ENCODE measurements at places on chromosomes 11 and 22.

DNA sequence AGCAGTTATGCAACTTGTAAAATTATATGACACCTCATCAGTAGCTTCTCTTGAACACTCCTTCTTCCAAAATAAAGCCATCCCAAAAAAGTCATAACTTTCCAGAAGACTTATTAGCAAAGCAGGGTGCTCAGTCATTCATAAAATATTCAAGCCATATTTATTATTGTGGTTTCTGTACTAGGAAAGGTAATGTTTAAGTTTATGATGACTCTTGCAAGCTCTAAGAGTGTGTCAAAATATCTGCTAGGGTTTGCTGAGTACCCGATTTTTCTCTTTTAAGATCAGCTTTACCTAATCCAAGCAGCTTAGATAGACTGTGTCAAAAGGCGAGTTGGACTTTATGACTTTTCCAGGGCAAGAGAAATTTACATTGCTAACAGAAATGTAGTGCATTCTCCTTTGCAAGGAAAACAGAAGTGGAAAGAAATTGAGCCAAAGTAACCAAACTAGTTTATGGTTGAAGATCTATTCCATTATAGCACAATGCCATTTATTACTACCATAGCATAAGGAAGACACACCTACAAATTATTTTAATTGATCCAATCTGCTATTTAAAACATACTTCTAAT, 98.0 kb upstream of the SOX6 start:
- no peak for DNase-seq

DNA sequence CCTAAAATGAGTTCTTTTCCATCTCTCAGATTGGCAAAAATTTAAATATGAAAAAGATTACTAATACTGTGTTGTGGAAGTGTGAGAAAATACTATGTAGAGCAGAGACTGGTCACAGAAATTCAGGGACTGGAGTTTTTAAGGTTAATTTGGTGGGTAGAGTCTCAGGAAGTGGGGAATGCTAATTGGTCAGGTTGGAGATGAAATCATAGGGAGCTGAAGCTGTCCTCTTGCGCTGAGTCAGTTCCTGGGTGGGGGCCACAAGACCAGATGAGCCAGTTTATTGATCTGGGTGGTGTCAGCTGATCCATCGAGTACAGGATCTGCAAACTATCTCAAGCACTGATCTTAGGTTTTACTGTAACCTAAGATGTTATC, 29.4 kb upstream of the TMEM86A start:
- no peak for DNase-seq

DNA sequence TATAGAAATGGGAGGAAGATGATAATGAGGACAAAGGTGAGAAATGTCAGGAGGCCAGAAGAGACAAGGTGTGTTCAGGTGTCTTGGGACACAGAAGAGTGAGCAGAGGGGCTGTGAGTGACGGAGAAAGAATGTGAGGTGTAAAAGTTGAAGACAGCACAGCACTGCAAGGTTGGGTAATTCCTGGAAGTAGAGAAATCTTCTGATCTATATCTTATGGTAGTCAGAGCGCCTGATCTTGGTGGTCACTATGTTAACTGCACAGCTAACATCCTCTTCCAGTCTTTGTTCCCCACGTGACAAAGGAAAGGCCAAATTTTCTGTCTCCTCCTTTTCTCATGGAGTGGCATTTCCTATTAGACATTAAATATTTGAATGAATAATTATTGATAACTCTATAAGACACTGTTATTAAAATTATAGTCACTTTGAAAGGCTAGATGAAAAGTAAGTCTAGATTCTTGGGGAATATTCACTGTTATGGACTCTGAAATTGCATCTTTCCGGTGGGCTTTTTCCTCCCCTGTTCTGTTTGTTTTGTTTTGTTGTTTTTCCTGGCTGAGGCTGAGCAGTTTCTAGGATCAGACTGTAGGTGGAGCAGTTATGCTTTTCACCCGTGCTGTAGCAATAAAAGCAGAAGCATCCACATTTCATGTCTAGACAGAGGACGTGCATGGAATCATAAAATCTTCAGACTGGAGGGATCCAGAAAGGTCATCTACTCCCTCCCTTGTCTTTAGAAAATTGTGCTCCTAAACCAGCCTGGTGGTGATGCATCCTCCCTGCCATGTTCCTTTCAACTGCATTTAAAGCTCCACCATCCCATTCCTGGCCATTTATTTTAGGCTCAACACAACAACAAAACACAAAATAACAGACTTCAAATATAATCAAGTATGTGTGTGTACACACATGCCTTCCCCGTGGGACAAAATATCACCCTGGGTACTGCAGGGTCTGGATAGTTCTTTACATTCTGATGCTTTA, 26.6 kb downstream of the SC5D start:
- DNase-seq, result peak; percentile 12

DNA sequence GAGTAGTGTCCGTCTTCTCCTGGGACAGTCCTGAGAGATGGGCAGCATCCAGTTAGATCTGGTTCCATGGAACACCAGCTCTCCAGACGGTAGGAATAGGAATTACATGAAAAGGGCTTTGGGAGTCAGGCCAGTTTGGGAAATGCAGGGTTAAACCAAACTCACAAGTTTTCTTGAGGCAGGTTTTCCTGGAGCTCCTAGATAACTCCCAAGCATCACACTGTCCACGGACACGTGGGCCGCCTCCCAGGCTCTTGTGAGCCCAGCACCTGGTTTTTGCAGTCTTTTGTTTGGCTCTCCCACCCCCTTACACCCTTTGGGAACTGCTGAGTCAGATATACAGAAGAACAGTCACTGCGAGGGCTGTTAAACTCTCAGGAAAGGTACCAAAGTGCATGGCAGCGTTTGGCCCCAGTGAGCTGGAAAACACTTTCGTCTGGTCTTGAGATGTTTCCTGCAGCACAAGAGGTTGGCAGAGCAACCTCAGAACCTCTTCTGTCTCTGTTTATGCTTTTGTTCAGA, 90.0 kb downstream of the BCR start:
- DNase-seq, result no peak

GRCh38 chr22:46681010-46681409, 57.0 kb downstream of the CERK start:
- DNase-seq, result no peak

GRCh38 chr22:27504360-27505253, 296.9 kb downstream of the MN1 start:
- DNase-seq, result no peak

DNA sequence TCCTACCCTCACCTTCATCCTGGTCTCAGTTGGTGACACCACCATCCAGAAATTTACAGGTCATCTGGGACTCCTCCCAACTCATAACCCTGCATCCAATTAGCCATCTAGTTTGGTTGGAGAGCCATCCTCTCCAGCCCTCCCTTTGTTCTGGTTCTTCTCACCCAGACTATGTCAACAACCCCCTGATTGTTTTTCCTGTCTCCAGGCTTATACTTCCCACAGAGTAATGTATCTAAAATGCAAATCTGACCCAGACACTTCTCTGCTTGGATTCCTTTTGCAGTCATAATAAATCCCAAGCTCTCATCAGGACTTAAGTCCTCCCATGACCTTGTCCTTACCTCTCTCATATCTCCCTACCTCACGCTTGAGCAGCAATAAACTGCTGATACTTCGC, 3.0 kb downstream of the TTC12 start:
- no peak for DNase-seq

Measured in stimulated activated CD4-positive, alpha-beta T cell treated with anti-CD3 and anti-CD28 coated beads, Interleukin-2, amount 100 ng/mL, for 4 hours (primary cell).